ENCODE measurements at places on chromosomes 2 and 18.

DNA sequence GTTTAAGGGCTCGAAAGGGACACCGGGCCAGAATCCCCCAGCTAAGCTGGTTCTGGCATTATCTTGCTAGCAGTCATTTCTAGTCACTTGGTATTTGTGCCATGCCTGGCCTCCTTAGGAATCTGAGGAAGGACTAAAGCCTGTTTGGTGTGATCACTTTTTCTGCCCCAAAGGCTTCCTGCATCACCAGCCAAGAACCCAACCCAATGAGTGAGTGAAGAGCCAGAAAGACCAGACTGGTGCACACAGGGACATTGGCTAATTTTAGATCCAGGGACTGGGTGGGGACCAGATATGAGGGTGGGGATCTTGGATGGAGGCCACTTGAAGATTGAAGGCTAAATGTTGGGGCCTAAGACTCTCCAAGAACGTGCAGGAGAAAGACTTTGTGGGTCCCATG is 411.9 kb upstream of the TNP1 start:
- no peak overlapping the region for H3K4me3 ChIP-seq
- H3K27ac ChIP-seq: no peak overlapping the region
- H3K27me3 ChIP-seq: no peaks in the 10 kb centered on the region

DNA sequence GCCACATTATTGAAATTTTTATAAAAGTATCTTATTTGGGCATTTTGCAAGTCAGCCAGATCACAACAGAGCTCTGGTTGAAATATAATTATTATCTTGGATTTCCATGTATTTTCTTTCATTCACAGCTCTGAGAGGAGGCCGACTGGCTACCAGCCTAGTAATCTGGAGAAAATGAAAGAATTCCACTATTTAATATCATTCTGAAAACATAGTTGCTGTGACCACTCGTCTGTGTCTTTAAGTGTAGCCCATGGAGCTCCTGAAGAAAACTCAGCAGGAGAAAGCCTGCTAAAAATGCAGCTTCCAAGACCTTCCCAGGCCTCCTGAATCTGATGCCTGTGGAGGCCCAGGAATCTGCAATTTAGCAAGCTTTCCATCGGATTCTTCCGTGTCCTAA is 114.7 kb downstream of the SH3BP4 start:
- H3K36me3 ChIP-seq: no peaks in the 10 kb centered on the region
- no peak for DNase-seq
- no peak overlapping the region for H3K27ac ChIP-seq
- H3K4me3 ChIP-seq: no peak overlapping the region

- H3K4me3 ChIP-seq: no peak overlapping the region
- H3K27ac ChIP-seq: no peak overlapping the region
- no peak for DNase-seq
Observed at GRCh38 chr2:160612266-160612856, 118.8 kb upstream of the RBMS1 start.

DNA sequence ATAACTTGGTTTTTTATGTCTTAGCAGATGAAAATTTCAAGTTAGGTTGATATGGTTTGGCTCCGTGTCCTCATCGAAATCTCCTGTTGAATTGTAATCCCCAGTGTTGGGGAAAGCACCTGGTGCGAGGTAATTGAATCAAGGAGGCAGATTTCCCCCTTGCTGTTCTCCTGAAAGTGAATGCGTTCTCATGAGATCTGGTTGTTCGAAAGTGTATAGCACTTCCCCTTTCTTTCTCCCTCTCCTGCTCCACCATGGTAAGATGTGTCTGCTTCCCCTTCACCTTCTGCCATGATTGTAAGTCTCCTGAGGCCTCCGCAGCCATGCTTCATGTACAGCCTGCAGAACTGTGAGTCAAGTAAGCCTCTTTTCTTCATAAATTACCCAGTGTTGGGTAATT is 242.1 kb upstream of the TNP1 start:
- H3K27ac ChIP-seq: no peak overlapping the region
- H3K36me3 ChIP-seq: no peaks in the 10 kb centered on the region
- peaks cover 4% of the 10 kb centered on the region for H3K4me1 ChIP-seq
- DNase-seq: no peak
- H3K27me3 ChIP-seq: no peaks in the 10 kb centered on the region
- no peak overlapping the region for H3K4me3 ChIP-seq

GRCh38 chr2:64769392-64770044 is 115.8 kb upstream of the SERTAD2 start:
- no peaks in the 10 kb centered on the region for H3K27me3 ChIP-seq
- no peak overlapping the region for H3K4me3 ChIP-seq
- DNase-seq: peak; percentile 40
- H3K27ac ChIP-seq: peak overlapping the region; percentile 98
- peaks cover 30% of the 10 kb centered on the region for H3K4me1 ChIP-seq

- no peaks in the 10 kb centered on the region for H3K27me3 ChIP-seq
- no peaks in the 10 kb centered on the region for H3K36me3 ChIP-seq
- DNase-seq: peak; percentile 38
- no peak overlapping the region for H3K27ac ChIP-seq
Observed at GRCh38 chr2:144703852-144704708, 184.2 kb upstream of the ZEB2 start.

DNA sequence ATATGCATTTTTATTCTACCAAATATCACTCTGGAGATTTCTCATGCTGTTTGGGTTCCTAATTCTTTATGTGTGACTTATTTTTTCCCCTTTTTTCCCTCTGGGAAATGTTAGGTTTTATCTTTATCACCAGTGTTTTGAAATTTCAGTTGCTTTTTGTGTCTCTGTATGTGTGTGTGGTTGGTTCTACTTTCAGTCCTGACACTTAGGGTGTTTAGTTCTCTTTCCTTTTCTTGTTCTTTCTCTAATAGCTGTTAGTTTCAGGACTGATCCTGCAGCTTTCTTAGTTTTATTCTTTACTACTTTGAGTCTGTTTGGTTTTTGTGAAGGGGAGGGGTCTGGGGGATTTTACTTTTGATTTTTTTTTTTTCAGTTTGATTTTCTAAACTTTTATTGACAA is 23.1 kb downstream of the PPM1B start:
- no peaks in the 10 kb centered on the region for H3K36me3 ChIP-seq
- DNase-seq: no peak
- no peaks in the 10 kb centered on the region for H3K4me1 ChIP-seq
- H3K4me3 ChIP-seq: no peak overlapping the region
- H3K27ac ChIP-seq: no peak overlapping the region

- peaks cover 12% of the 10 kb centered on the region for H3K27me3 ChIP-seq
- peak; percentile 34 for DNase-seq
- H3K36me3 ChIP-seq: no peaks in the 10 kb centered on the region
- peak overlapping the region; percentile 56 for H3K4me3 ChIP-seq
Observed at GRCh38 chr18:21241301-21242048, 557 bp upstream of the GREB1L start.

GRCh38 chr2:101692041-101692440 is 5.5 kb upstream of the MAP4K4 start:
- peaks cover 21% of the 10 kb centered on the region for H3K4me1 ChIP-seq
- no peak overlapping the region for H3K4me3 ChIP-seq
- no peak for DNase-seq
- no peaks in the 10 kb centered on the region for H3K36me3 ChIP-seq

DNA sequence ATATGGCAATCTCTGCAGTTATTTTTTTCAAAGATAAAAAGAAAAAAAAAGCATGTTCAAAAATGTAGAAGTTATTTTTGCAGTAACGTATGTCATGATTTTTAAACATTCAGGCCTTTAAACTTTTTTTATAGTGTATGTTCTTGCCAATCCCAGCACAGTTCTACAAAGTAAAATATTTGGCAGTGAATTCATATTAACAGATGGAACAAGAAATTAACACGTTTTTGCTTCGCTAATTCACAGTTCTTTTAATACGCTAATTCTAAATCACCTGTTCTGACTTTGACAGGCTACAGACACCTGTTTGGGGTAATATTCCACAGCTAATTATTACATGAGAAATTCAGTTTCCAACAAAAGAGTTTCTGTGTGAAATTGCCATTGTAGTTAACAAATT is 183.2 kb downstream of the ARHGAP15 start:
- H3K4me1 ChIP-seq: no peaks in the 10 kb centered on the region
- H3K4me3 ChIP-seq: no peak overlapping the region
- no peak for DNase-seq
- no peaks in the 10 kb centered on the region for H3K27me3 ChIP-seq
- no peak overlapping the region for H3K27ac ChIP-seq

- peaks cover 25% of the 10 kb centered on the region for H3K4me1 ChIP-seq
- H3K36me3 ChIP-seq: no peaks in the 10 kb centered on the region
- H3K27me3 ChIP-seq: no peaks in the 10 kb centered on the region
- DNase-seq: no peak
- H3K4me3 ChIP-seq: no peak overlapping the region
Observed at GRCh38 chr2:43332653-43333052, 106.2 kb upstream of the ZFP36L2 start.

- H3K36me3 ChIP-seq: no peaks in the 10 kb centered on the region
- no peaks in the 10 kb centered on the region for H3K27me3 ChIP-seq
- peaks cover 8% of the 10 kb centered on the region for H3K4me1 ChIP-seq
- H3K4me3 ChIP-seq: no peak overlapping the region
Observed at GRCh38 chr18:56565551-56566345, 72.6 kb downstream of the TXNL1 start.

DNA sequence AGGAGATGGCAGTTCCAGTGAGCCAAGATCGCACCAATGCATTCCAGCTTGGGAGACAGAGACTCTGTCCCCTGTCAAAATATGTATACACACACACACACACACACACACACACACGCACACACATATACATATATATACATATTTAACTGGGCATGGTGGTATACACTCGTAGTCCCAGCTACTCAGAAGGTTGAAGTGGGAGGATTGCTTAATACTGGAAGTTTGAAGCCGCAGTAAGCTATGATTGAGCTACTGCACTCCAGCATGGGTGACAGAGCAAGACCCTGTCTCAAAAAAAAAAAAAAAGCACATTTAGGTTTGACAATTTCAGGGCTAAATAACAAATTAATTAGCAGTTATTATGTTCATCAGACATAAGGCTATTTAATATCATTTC is 36.0 kb upstream of the ATIC start:
- H3K36me3 ChIP-seq: no peaks in the 10 kb centered on the region
- no peak overlapping the region for H3K4me3 ChIP-seq
- H3K27ac ChIP-seq: no peak overlapping the region
- no peak for DNase-seq
- H3K27me3 ChIP-seq: no peaks in the 10 kb centered on the region

DNA sequence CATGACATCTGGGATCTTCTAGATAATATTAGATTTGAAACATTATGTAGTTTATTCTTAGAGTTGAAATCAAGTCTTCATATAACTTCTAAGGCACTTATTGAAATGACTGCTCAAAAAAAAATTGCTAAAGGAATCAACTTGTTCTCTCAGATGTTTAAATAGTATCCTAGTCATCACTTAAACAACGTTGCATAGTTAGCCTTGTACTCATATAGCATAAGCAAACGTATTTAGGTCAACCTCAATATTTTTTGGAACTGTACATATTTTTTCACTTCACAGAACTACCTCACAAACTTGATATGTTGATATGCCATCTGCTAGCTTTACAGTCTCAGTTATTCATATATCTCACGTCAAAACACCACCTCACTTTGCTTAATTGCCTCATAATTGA is 47.1 kb upstream of the CREB1 start:
- no peak overlapping the region for H3K27ac ChIP-seq
- no peaks in the 10 kb centered on the region for H3K4me1 ChIP-seq

- no peak for DNase-seq
- H3K4me1 ChIP-seq: no peaks in the 10 kb centered on the region
- H3K27ac ChIP-seq: no peak overlapping the region
- H3K4me3 ChIP-seq: no peak overlapping the region
Observed at GRCh38 chr2:88711897-88712296, 20.4 kb downstream of the RPIA start.

- H3K36me3 ChIP-seq: no peaks in the 10 kb centered on the region
- H3K4me1 ChIP-seq: no peaks in the 10 kb centered on the region
- no peak overlapping the region for H3K27ac ChIP-seq
- no peaks in the 10 kb centered on the region for H3K27me3 ChIP-seq
Observed at GRCh38 chr2:29705616-29706015, 215.8 kb downstream of the ALK start.

DNA sequence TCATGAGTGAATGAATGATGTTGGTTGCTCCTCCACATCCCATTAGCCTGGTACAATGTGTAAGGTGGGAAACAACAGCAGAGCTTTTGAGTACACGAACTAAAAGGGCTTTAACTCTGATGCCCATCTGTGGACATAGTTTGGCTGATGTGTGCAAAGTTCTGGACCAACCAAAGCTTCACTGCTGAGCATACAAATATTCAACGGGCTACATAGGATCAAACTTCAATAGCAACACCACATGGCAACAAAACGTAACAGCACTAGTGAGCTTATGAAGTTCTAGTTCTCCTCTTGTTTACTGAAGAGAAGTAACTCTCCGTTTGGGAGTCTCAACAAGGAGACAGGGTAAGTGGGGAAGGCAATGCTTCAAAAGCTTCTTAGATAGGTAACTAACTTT is 20.4 kb downstream of the STAM2 start:
- no peaks in the 10 kb centered on the region for H3K27me3 ChIP-seq
- H3K4me3 ChIP-seq: no peak overlapping the region
- no peak overlapping the region for H3K27ac ChIP-seq
- H3K36me3 ChIP-seq: no peaks in the 10 kb centered on the region
- no peaks in the 10 kb centered on the region for H3K4me1 ChIP-seq
- DNase-seq: no peak

DNA sequence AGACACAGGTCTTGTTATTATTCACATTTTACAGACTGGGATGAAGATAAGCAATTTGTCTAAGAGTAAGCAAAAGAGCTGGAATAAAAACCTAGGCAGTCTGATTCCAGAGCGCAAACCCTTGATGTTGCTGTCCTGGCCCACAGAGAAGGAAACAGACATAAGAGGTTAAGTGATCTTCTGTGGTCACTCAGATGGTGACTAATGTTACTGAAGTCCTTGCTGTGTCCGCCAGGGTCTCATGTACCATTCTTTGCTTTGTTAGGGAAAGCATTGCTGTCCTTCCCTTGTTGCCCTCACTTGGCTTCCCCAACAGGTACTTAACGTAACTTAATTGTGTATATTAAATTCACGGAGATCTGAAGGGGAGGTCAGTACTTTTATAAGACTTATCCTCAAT is 14.9 kb upstream of the FAP start:
- H3K4me1 ChIP-seq: no peaks in the 10 kb centered on the region
- no peak for DNase-seq
- H3K36me3 ChIP-seq: no peaks in the 10 kb centered on the region
- no peak overlapping the region for H3K4me3 ChIP-seq
- no peaks in the 10 kb centered on the region for H3K27me3 ChIP-seq

DNA sequence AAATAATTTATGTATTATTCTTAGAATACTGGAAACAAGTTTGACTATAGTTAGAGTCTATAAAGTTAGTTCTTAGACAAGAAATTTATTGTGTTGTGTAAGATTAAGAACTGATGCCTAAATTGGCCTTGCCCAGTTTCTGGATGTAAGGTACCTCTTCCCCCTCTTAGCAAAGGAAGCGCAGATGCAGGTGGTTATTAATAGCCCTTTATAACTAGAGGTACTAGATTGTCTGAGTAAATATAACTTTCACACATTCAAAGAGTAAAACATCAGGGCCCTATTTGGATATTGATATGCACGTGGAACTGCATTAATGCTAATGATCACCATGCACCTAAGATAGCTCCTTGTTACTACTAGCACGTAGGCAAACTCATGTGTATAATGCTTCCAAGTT is 100.7 kb downstream of the ZEB2 start:
- no peaks in the 10 kb centered on the region for H3K27me3 ChIP-seq
- no peak for DNase-seq
- no peak overlapping the region for H3K4me3 ChIP-seq
- no peaks in the 10 kb centered on the region for H3K36me3 ChIP-seq
- H3K4me1 ChIP-seq: no peaks in the 10 kb centered on the region

GRCh38 chr2:233764761-233765160 is 4.7 kb downstream of the UGT1A1 start:
- H3K4me3 ChIP-seq: no peak overlapping the region
- H3K27ac ChIP-seq: peak overlapping the region; percentile 71
- DNase-seq: no peak
- H3K27me3 ChIP-seq: no peaks in the 10 kb centered on the region

All from hepatocyte (in vitro differentiated cells).